ENCODE measurements at places on chromosomes 11 and 22.

- DNase-seq: no peak
Observed at GRCh38 chr22:39383841-39384625, 15.5 kb upstream of the TAB1 start.

DNA sequence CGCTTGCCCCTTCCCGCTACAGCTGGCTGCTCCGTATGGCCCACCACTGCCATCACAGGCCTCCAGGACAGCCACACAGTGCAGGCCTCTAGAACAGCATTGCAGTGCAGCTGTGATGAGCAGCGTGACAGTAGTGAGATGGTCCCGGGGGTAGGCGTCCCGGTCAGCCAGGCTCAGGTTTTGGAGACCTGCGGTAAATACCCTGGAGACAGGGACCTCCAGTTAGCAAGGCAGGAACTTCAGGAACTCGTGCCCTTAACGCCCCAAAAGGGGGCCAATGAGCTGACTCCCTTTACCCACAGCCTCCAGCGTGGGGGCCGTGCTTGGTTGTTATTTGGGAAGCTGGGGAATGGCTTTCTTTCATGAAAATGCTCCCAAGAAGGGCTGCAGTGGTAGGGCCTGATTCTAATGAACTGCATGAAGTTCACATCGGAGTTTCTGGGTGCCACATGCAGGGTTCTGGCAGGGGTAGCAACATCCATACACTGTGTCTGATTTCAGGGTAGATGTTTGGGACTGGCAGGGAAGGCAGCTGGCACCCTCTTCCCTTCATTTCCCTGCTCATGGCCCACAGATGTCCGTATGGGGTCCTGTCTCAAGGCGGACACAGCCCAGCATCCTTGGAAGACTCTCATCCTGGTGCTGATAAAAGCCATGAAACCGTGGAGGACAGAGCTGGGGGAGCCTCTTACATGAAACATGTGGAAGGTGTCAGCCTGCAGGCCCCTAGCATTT is 440.5 kb downstream of the TBC1D22A start:
- DNase-seq: no peak

DNA sequence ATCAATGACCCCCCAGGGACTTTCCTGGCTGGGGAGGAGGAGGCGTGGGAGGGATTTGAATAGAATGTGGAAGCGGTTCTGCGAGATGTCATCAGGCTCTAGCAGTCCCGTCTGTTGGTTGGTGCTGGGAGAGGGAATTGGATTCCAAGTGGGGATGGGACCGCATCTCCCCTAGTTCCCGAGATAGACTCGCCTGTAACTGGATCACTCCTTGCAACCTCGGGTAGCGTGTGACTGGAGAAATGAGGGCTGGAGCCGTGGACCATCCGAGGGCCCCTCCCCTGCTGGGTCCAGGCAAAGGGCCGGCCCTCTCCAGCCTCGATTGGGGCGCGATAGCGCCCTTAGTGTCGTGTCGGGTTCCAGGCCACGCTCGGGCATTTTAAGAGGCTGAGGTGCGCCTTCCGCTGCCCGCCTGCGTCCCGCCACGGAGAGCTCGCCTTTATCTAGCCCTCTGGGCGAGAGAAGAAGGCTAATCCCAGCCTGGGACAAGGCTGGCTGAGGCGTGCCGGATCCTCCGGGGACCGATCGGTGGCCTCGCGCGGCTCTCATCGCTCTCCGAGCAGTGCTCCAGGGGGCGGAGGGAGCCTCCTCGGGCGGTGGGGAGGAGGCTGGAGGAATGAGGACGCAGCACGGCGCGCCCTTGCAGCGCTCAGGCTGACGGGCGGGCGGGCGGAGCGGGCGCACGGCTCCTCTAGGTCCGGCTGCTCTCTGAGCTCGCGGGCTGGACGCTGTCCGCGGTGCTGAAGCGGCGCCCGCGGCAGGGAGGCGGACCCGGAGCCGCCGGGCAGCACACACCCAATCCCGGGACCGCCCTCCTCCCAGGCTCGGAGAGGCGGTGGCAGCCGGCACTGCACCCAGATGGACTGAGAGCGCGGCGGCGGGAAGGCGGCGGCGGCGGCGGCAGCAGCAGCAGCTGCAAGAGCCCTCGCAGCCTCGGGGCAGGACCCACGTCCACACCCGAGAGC is 107.8 kb downstream of the OSBP2 start:
- peak; percentile 84 for DNase-seq

DNA sequence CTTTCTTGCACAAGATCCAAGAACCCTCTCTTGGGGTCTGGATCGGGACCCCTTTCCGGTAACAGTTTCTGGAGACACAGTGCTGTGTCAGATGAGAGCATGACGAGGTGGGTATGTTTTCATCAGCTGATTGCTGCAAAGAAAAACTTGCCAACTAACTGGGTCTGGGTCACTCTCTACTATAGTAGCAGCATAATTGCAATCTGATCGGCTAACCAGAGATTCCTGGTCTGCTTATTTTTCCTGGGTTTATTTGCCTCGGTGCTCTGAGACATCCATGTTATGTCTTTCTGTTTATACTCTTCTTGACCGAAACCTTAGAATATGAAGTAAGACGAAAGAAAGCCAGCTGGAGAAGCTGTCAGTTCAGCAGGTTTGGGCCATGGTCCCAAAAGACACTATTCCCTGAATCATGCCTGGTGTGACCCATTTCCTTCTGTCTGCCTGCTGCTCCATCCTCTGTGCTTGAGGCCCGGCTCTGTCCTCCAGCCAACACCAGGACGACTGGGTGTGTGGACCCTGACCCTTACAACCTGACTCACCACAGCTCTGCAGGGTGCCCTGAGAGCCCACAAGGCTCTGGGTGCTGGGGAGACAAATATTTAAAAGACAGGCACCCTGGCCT is 24.1 kb upstream of the CLMP start:
- no peak for DNase-seq

GRCh38 chr11:1694064-1694845 is 2.7 kb upstream of the KRTAP5-6 start:
- peak; percentile 83 for DNase-seq

- DNase-seq: no peak
Observed at GRCh38 chr11:12458042-12458441, 80.7 kb downstream of the PARVA start.

- no peak for DNase-seq
Observed at GRCh38 chr11:103175461-103176129, 66.4 kb downstream of the DYNC2H1 start.

DNA sequence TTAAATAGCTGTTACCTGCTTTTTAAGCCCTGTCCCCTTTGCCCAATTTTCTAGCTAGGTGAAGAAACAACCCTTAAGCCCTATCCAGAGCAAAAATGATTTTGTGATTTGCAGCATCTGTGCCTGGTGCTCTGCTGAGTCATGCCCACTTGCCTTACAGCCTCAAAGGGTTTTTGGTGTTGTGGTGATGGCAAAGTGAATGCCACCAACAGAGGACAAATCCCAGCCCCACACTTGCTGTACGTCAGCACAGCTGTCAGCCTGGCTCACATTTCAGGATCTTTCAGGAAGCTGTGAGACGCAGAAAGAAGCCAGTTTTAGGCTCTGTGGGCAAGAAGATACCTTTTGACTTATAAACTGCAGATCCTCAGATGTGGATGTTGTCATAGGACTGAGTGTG is 401.7 kb downstream of the TENM4 start:
- DNase-seq: no peak

- DNase-seq: no peak
Observed at GRCh38 chr11:87456499-87456898, 418.8 kb downstream of the TMEM135 start.

- peak; percentile 58 for DNase-seq
Observed at GRCh38 chr11:119029340-119030028, 1.2 kb downstream of the SLC37A4 start.

DNA sequence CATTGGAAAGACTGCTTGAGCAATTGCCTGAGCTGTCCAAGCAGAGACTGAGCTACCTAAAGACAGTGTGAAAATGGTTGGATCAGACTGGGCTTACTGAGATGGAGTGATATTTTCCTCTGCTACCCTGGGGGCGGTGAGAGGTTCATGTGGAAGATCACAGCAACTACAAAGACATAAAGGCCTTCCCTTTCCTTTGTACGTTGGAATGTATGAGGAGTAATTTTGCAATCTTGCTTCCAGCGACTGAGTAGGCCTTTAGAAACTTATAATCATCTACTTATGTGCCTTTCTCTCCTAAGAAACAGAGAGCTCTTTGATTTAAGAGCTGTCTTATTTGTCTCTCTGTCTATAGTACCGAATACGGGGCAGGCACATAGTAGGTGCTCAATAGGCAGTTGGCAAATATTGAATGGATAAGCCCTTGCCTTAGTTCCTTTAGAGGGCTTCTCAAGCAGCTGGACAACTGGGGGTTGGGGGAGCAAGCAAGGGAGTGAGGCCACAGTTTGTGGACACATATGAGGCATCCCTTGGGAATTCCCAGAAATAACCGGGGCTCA is 2.4 kb upstream of the HEPACAM start:
- DNase-seq: no peak

GRCh38 chr22:29211066-29211465 is 5.4 kb downstream of the EMID1 start:
- DNase-seq: no peak

DNA sequence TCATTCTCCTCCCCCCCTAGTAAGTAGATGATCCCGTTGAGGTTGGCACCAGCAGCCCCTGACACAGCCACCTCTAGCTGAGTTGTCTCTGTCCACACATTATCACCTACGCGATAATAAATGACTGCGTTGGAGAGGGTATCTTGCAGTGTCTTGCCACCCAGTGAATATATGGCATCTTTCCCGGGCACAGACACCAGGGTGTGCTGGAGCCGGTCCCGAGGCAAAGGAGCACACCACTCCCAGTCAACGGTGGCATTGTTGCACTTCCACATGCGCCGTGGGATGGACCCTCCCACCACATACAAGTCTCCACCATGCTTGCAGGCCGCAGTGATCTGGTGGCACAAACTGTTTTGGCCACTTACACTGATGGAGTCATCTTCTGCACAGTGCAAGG is 5.4 kb downstream of the KBTBD4 start:
- DNase-seq: no peak

DNA sequence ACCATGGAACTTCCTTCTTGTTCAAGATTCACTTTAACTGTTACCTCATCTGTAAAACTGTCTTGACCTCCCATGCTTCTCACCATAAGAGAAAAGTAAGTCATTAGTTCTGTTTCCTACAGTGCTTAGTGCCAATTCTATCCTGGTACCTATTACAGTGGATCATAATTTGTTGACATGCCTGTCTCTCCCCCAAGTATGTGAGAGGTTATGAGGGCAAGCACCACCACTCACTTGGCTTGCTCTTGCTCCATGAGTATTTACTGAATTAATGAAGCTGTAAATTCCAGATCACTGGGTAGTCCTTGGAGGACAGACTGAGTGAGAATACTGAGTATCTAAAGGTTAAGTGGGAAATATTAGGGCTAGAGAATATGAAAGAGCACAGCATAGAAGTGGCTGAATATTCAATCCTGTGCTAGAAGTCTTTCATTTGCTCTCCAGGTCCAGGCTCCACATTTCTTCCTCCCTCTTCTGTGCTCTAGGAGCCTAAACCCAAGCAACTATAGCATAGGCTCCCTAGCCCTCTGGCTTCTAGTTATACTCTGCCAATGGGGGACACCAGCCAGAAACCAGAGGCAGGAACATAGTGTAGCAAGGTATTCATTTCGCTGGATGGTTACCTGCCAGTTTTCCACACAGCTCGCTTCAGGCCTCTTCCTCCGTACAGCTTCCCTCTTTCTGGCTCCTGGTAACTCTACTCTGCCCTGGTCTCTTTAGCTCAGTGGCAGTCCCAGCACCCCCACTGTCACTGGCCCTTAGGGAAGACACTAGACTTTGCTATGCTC is 118.2 kb upstream of the SLC5A12 start:
- DNase-seq: no peak

DNA sequence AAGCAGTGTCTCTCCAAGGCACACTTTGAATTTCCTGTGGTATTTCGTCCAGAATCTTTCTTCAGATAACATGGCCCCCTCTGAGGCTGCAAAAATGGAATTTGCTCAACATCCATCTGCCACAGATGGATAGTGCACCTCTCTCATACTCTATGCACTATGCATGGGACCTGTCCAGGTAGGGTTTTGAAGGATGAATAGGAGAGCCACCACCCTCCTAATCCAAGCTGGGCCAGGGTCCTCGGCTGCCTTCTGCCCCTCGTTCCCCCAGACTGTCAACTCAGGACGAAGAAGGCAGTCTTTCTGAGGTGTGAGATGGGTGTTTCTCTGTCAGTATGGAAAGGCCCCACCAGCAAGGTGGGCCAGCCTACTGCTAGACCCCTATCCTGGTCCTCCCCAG is 56.4 kb downstream of the MN1 start:
- DNase-seq: no peak

- DNase-seq: no peak
Observed at GRCh38 chr22:36619797-36620399, 83.7 kb downstream of the CACNG2 start.

DNA sequence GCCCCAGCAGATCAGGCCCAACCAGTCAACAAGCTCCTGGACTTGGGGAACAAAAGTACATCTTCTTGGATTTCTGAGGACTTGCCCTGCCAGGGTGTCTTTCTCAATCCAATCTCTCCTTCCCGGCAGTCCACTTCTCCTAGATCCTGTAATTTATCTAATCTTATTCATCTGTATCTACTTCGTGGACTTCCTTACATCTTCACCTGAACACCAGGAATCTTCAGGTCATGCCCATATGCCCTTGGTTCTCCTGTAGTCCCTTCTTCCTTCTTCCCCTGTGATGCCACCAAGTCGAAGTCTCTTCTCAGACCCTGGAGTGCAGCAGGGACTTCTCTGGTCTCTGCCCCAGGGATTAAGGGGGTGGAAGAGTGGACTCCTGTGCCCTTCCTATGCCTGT is 100.3 kb downstream of the ZNF280B start:
- no peak for DNase-seq

- DNase-seq: no peak
Observed at GRCh38 chr11:124101737-124102136, 13.5 kb upstream of the VWA5A start.

GRCh38 chr22:36247955-36248354 is 5.0 kb upstream of the APOL1 start:
- no peak for DNase-seq

DNA sequence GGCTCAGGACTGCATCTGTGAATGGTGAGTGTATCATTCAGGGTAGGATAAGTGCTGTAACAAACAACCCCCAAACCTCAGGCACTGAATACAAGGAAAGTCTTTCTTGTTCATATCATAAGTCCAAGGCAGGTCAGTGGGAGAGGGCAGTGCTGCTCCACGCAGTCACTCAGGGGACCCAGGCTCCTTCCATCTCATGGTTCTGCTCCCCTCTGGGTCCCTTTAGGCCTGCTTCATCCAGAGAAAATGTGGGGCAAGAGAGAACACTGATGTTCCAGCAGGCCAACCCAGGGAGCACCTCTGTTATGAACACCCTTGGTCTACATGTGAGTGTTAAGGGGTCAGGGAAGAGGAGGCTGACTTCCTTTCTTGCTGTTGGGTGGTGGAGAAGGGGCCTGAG is 187.8 kb downstream of the CHST1 start:
- DNase-seq: no peak

GRCh38 chr11:75677275-75677674 is 8.4 kb upstream of the MAP6 start:
- no peak for DNase-seq

- no peak for DNase-seq
Observed at GRCh38 chr11:133593036-133593435, 60.7 kb upstream of the OPCML start.

- no peak for DNase-seq
Observed at GRCh38 chr22:21842946-21843345, 24.5 kb downstream of the MAPK1 start.

GRCh38 chr11:130223291-130223971 is 63.8 kb downstream of the ST14 start:
- DNase-seq: no peak

GRCh38 chr11:104198576-104198975 is 34.6 kb upstream of the PDGFD start:
- no peak for DNase-seq

- DNase-seq: no peak
Observed at GRCh38 chr11:16804104-16804947, 65.9 kb downstream of the C11orf58 start.

All from right kidney (tissue), 9 donors.